ENCODE measurements at places on chromosomes 1 and 21. TPM values are rescaled to one million over a fixed set of nuclear protein-coding genes. Genes with fewer than 3 reads are reported as not detected.

GRCh38 chr1:237098541-237098940, 56.6 kb downstream of the RYR2 start:
- H3K27me3 ChIP-seq = no peaks in the 10 kb centered on the region
- H3K4me3 ChIP-seq = no peak overlapping the region
- no peak overlapping the region for H3K27ac ChIP-seq
- no peaks in the 10 kb centered on the region for H3K4me1 ChIP-seq
- DNase-seq = no peak
- no peaks in the 10 kb centered on the region for H3K36me3 ChIP-seq

- no peak overlapping the region for H3K4me3 ChIP-seq
- H3K27me3 ChIP-seq = no peaks in the 10 kb centered on the region
- H3K4me1 ChIP-seq = peaks cover 60% of the 10 kb centered on the region
- H3K36me3 ChIP-seq = peaks cover 24% of the 10 kb centered on the region
Observed at GRCh38 chr21:46550116-46550941, 54.6 kb downstream of the S100B start.

DNA sequence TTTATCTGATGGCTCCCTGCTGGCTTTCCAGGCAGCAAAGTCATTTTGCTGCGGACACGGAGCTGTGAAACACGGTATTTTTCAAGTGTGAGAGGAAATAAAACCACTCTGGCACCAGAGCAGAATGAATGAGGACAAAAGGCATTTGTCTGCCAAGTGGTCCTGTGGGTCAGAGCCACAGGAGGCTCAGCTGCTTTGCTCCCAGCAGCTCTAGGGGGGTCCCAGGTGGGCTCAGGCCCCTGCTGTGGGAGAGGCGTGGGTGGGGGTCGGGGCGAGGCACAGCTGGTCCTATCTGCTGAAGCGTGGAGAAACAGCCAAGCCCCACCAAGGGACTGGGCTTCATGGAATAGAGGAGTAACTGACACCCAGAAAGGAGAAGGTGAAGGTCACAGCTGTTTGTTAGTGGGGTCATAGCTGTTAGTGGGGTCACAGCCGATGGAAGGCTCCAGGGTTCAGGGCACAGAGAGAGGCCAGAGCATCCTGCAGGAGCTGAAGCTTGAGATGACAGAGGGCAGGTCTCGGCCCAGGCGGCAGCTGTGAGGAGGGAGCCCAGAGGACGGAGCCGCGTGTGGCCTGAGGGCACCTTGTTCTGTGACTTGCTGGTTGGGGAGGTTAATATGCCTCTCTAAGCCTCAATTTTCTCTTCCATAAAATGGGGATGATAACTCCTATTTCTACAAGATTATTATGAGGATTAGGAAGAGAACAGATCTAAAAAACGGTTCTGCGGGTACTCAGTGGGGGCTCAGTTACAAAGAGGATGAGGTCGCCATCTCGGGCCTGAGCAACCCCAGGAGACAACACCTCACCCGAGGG, 7.1 kb downstream of the KIF17 start:
- H3K4me3 ChIP-seq = no peak overlapping the region
- no peak for DNase-seq
- H3K27me3 ChIP-seq = peaks cover 6% of the 10 kb centered on the region
- H3K36me3 ChIP-seq = no peaks in the 10 kb centered on the region

DNA sequence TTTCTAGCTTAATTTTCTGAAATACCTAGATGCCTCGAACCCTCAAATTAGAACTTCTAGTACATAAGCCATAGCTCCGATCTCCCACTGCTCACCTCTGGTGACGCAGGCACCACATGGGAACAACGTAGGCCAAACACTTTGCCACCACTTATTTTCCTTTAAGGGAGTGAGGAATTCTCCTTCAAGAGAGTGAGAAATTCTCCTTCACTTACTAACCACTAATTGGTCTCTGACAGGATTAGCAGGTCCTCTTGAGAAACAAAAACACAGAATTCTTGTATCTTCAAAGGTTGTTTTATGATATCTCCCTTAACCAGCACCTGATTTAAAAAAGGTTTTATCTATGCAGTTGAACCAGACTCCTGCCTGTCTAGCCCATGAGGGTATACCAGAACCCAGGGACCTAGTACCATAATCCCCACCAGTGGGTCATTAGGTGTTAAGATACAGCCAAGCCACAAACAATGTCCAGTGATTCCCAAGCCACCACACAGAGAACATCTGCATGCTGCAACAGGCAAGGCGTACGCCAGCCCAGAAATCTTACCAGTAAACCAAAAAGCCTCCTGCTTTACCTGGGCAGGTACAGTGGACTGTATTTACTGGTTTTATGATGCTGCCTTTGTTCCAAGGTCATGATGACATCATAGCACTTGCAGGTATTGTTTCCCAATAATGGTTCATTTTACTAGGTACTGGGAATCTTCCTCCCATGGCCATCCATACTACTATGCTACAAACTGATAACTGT, 20.3 kb upstream of the CXADR start:
- H3K4me1 ChIP-seq = no peaks in the 10 kb centered on the region
- DNase-seq = no peak
- no peak overlapping the region for H3K4me3 ChIP-seq
- H3K27me3 ChIP-seq = no peaks in the 10 kb centered on the region
- no peaks in the 10 kb centered on the region for H3K36me3 ChIP-seq
- no peak overlapping the region for H3K27ac ChIP-seq

DNA sequence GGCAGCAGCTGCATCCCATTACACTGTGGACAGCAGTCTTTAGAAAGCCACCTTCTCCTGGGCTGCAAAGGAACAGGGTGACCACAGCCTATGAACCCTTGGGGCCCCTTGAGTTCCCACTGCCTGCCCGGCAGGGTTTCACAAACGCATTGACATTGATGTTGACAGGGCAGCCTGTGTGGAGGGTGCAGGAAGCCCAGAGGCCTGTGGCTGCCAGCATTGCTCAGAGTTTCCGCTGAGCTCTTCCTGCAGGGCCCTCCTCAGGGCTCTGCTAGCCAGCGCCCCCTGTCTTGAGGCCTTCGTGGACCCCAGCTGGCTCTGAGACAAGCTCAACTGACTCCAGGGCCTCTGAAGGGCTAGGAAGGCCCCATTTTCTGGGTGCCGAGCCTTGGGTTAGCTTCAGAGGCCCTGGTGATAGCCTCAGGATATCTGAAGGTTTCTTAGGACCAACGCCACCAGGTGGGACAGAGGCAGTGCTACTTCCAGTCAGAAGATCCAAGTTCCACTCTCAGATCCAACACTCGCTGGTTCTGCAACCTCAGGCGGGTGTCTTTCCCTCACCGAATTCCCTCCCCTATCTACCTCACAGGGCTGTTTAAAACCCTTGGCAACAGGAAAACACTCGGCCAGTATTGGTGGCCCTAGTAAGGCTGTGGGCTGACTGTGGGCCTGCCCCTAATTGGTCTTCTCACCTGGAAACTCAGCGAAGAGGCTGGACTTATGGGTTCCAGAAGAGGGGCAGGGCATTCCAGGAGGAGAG, 27.2 kb upstream of the EPS8L3 start:
- H3K36me3 ChIP-seq = no peaks in the 10 kb centered on the region
- H3K27ac ChIP-seq = peak overlapping the region; percentile 39
- no peaks in the 10 kb centered on the region for H3K27me3 ChIP-seq
- DNase-seq = peak; percentile 76
- no peak overlapping the region for H3K4me3 ChIP-seq

DNA sequence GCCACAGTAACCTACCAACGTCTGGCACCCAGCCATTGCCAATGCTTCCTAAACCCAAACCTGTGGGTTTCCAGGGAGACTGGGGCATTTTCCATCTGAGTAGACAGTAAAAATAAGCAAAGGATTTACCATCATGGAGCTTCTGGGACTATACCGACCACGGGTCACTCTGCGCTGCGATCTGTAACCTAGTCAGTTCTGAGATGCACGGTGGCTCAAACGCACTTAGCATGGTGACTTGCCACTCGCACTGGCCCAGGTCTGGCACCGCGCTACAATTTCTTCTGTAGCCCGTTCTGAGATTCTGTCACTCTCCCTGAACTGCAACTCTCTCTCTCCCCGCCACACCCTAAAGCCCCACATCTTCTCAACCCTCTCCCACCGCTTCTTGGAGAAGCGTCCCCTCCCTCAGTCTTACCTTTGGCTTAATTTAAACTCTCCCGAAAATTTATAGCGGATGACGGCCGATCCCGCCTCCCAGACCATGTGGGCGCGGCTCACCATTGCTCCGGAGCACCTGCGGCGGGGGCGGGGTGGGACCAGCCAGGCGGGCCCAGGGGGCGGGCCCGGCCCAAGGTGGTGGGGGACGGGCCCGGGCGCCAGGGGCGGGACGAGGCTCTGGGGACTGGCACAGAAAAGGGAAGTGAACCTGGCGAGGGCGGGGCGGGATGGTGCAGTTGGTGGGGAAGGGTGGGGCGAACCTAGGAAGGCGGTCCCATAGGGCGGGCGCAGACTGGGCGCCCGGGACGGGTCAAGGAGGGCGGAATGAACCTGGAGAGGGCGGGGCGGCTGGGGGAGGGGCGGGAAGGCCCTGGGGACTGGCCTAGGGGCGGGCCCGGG, 493 bp upstream of the MAP3K21 start:
- no peaks in the 10 kb centered on the region for H3K36me3 ChIP-seq
- H3K27me3 ChIP-seq = no peaks in the 10 kb centered on the region
- peak; percentile 85 for DNase-seq
- no peak overlapping the region for H3K4me3 ChIP-seq
- peaks cover 9% of the 10 kb centered on the region for H3K4me1 ChIP-seq

GRCh38 chr1:103129255-103129654, 20.9 kb upstream of the COL11A1 start:
- no peaks in the 10 kb centered on the region for H3K4me1 ChIP-seq
- no peak overlapping the region for H3K4me3 ChIP-seq
- no peak for DNase-seq

DNA sequence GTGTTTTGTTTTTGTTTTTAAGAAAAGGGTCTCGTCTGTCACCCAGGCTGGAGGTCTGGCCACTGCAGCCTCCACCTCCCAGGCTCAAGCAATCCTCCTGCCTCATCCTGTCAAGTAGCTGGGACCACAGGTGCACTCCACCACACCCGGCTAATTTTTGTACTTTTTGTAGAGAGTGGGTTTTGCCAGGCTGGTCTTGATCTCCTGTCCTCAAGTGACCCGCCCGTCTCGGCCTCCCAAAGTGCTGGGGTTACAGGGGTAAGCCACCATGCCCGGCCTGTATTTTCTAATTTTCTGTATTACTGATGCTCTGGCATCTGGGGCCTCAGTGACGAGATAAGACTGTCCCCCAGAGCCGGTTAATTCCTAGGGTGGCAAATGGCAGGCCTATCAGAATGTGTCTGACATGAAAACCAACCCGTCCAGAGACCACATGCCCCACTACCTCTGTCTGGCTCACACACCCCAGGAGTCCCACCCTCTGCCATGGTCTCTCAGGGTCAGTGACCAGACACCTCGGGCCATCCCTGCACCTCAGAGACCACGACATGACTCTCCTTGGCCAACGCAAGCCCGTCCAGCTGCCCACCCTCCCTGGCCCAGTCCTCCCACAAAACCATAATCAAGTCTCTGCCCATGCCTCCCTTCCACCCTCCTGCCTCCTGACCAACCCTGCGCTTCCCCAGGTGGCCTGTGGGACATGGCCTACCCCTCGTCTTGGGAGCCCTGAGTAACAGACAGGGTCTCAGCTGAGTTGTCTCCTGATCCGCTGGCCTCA, 12.5 kb downstream of the NPHP4 start:
- no peak overlapping the region for H3K4me3 ChIP-seq
- H3K36me3 ChIP-seq = no peaks in the 10 kb centered on the region
- H3K27me3 ChIP-seq = no peaks in the 10 kb centered on the region
- DNase-seq = no peak
- no peak overlapping the region for H3K27ac ChIP-seq
- peaks cover 8% of the 10 kb centered on the region for H3K4me1 ChIP-seq

- H3K4me1 ChIP-seq = peaks cover 8% of the 10 kb centered on the region
- peaks cover under 1% of the 10 kb centered on the region for H3K36me3 ChIP-seq
- no peaks in the 10 kb centered on the region for H3K27me3 ChIP-seq
Observed at GRCh38 chr1:96746440-96747420, 25.1 kb downstream of the PTBP2 start.

GRCh38 chr1:109218516-109218915, 4.8 kb downstream of the SARS1 start:
- H3K27me3 ChIP-seq = no peaks in the 10 kb centered on the region
- peaks cover 44% of the 10 kb centered on the region for H3K4me1 ChIP-seq
- no peak overlapping the region for H3K4me3 ChIP-seq
- H3K27ac ChIP-seq = no peak overlapping the region
- DNase-seq = no peak
- H3K36me3 ChIP-seq = peaks cover 11% of the 10 kb centered on the region

- H3K36me3 ChIP-seq = no peaks in the 10 kb centered on the region
- H3K27ac ChIP-seq = no peak overlapping the region
- no peaks in the 10 kb centered on the region for H3K4me1 ChIP-seq
- H3K27me3 ChIP-seq = no peaks in the 10 kb centered on the region
- no peak for DNase-seq
Observed at GRCh38 chr1:70906800-70907199, 140.8 kb downstream of the PTGER3 start.

DNA sequence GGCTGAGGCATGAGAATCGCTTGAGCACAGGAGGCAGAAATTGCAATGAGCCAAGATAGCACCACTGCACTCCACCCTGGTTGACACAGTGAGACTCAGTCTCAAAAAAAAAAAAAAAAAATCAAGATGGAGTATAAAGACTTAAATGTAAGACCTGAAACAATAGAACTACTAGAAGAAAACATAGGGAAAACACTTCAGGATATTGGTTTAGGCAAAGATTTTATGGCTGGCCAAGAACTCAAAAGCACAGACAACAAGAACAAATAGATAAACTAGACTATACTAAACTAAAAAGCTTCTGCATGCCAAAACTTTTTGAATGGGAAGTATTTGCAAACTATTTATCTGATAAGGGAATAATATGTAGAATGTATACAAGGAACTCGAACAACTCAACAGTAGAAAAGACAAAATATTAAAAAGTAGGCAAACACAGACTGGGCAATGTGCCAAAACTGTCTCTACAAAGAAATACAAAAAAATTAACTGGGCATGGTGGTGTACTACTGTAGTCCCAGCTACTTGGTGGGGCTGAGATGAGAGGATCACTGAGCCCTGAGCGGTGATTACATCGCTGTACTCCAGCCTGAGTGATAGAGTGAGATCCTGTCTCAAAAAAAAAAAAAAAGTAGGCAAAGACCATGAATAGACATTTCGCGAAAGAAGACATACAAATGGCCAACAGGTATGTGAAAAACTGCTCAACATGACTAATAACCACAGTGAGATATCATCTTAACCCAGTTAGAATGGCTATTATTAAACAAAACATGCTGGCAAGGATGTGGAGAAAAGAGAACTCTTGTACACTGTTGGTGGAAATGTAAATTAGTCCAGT, 25.3 kb downstream of the DTL start:
- no peaks in the 10 kb centered on the region for H3K36me3 ChIP-seq
- H3K4me1 ChIP-seq = no peaks in the 10 kb centered on the region
- no peak overlapping the region for H3K4me3 ChIP-seq
- H3K27me3 ChIP-seq = no peaks in the 10 kb centered on the region
- DNase-seq = no peak

GRCh38 chr1:109190189-109190588, 23.5 kb upstream of the SARS1 start:
- no peaks in the 10 kb centered on the region for H3K4me1 ChIP-seq
- H3K27ac ChIP-seq = no peak overlapping the region
- H3K36me3 ChIP-seq = peaks cover 6% of the 10 kb centered on the region
- no peaks in the 10 kb centered on the region for H3K27me3 ChIP-seq

GRCh38 chr1:212431644-212432043, 1.1 kb upstream of the NENF start:
- H3K27me3 ChIP-seq = no peaks in the 10 kb centered on the region
- H3K4me1 ChIP-seq = peaks cover 20% of the 10 kb centered on the region
- H3K36me3 ChIP-seq = no peaks in the 10 kb centered on the region
- no peak overlapping the region for H3K27ac ChIP-seq

GRCh38 chr1:73623946-73624345, 574.0 kb downstream of the LRRIQ3 start:
- no peaks in the 10 kb centered on the region for H3K4me1 ChIP-seq
- DNase-seq = no peak

Gene LPAR3
- total RNA-seq = 4.1 TPM

Gene THEM5
- total RNA-seq = not detected

Gene C4BPA
- not detected for total RNA-seq

Gene FCRL6
- total RNA-seq = 0.41 TPM

Gene PLEKHG5
- 10.4 TPM for total RNA-seq

Gene ADAMTSL4
- 0.33 TPM for total RNA-seq

Gene TMPRSS15
- total RNA-seq = not detected

Gene UBXN11
- total RNA-seq = 115 TPM

Data from CD4-positive, alpha-beta memory T cell (primary cell).